ENCODE measurements at places on chromosomes 3 and 15.

GRCh38 chr3:43695863-43696262, 5.1 kb downstream of the ABHD5 start:
- DNase-seq: no peak

GRCh38 chr3:68535782-68536181, 396.6 kb downstream of the TAFA4 start:
- DNase-seq: no peak

DNA sequence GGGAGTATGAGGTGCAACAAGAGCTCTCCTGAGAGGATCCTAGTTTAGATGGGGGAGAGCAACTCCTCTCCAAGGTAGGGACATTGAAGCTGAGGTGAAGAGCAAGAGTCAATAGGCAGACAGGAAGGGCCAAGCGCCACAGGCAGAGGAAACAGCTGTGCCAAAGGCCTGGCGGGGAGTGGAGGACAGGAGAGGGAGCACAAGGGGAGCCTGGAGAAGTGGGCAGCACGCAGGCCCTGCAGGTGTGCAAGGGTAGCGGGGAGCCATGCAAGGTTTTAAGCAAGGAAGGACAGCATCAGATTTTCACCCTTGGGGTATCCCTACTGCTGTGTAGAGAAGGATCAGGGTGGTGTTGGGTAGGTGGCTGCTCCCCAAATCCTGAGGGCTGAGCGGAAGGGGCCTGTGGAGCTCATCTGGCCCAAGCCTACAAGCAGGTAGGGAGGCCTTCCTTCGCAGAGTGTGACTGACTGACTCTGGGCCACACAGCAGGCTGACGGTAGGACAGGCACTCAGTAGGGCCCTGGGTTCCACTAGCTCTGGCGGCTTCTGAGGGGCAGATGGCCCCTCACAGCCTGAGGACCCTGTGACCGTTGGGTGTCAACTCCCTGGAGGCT, 13.3 kb downstream of the CHST13 start:
- DNase-seq: no peak

- no peak for DNase-seq
These were observed 54.3 kb downstream of the GSK3B start for GRCh38 chr3:120039642-120040610.

GRCh38 chr3:136262559-136262958, 12.4 kb downstream of the PCCB start:
- DNase-seq: no peak

DNA sequence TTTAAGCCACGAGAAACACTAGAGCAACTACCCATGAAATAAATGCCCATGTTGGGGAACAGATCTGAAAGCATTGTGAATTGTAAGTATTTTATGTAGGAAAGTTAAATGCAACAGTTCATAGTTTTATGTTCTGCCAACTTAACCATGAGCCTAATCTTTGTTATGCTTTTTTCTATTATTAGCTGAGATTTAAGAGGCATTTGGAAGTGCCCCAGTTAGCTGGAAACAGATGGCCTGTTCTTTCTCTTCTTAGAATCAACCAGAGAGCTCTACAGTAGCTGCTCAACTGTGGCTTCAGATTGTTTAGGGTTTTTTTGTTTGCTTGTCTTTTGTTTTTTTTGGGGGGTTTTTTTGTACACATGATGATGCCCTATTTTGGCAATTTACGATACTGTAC, 284.4 kb downstream of the KCNH8 start:
- no peak for DNase-seq

DNA sequence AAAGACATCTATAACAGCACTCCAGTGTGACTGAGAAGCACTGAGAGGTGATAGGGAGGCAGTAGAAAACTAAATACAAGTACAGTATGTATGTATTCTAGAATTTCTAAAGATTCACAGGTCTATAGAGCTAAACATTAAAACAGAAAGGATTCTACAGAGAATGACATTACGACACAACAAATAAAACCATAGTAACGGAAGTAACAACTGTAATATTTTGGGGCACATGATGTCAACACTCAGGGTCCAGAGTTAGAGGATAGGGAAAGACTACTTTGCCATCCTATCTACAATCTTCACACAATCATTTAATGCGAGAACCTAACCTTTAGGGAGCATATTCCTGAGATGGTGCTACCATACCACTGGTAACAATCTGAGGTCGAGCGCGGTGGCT, 13.6 kb downstream of the UBXN7 start:
- no peak for DNase-seq

DNA sequence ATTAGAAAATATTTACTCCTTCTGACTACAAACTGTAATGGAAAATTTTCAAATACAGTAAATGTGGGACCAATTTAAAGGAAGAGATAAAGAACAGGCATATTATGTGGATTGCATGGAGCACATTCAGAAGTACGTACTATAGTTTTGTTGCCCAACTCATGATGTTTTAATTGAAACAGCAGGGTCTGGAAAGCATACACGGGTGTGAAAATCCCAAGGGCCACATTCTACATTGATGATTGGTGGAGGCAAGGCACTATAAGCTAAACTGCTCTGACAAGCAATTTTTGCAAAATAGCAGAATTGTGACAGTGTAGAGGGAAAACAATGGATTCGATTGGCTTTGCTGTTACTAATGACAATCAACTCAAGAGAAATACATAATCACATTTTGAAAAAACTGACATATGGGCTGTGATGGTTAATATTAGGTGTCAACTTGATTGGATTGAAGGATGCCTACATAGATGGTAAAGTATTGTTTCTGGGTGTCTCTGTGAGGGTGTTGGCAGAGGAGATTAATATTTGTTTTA, 458.6 kb downstream of the PYDC2 start:
- no peak for DNase-seq

DNA sequence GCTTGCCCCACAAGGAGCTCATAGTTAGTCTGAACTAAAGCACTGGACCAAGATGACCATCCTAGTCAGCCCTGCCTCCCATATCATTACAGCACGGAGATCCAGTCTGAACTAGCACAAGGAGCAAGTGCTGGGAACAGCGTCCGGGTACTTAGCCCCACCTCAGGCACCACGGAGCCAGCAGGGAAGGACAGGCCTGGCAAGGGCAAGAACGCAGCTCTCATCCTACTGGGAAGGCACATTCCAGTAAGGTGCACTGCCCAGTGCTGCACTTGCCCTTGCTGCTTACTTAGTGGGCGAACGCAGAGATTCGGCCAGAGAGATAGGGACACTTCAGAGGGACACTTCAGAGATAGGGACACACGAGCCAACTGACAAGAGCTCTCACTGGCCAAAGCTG, 27.6 kb downstream of the SEC61A1 start:
- no peak for DNase-seq

DNA sequence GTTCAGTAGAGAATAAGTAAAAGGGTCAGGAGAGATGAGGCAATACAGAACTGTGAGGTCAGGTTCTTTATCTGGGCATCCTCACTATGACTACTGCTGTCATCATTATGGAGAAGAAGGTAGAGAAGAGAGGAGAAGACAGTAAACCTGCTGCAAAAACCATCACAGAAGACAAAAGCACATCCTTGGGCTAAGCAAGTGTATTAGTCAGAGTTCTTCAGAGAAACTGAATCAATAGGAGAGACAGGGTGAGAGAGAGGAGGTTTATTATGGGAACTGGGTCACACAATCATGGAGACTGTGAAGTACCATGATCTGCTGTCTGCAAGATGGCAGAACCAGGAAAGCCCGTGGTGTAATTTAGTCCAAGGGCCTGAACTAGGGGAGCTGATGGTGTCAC, 9.5 kb upstream of the ABHD17C start:
- DNase-seq: no peak

- no peak for DNase-seq
These were observed 75.1 kb downstream of the FOXB1 start for GRCh38 chr15:60079210-60079609.

GRCh38 chr3:152031321-152031720, 157.9 kb downstream of the SUCNR1 start:
- DNase-seq: no peak

- no peak for DNase-seq
These were observed 762.2 kb upstream of the ALCAM start for GRCh38 chr3:104604326-104605010.

- no peak for DNase-seq
These were observed 375 bp upstream of the MYZAP start for GRCh38 chr15:57591237-57591821.

GRCh38 chr3:141382571-141382970, 14.3 kb downstream of the ZBTB38 start:
- DNase-seq: no peak

GRCh38 chr15:71143373-71144310, 28.4 kb downstream of the THSD4 start:
- no peak for DNase-seq

DNA sequence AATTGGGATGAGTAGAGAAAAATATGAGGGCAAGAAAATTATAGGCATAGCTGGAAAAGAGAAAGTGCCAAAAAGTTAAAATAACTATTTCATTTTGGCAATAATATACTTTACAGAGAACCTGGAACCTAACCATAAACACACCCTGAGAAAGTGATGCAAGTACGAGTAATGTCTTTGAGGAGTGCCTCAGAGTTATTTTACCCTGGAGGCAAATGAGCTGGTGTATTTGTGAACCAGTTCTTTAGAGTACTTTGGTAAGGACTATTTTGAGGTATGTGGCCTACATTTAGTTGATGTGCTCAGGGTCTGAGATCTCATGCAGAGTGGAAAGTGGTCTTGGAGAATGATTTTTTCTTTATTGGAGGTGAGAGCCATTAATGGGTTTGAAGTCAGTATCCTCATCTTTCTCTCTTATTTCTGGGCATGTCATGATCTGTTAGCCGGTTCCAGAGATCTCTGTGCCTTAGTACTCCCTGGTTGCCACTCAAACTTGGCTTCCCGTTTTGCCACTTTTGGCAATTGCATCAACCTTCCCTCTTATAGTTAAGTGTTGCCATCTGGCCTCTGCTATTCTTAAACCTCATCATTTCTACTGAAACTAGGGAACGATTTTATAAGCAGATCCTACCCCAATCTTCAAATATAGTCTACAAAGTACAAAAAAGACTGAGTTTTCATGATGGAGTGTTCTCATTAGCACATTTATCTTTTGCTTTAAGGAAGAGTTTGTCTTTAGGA, 145.7 kb downstream of the EPHA6 start:
- DNase-seq: no peak

- no peak for DNase-seq
These were observed 84.2 kb downstream of the NSUN3 start for GRCh38 chr3:94147012-94147411.

- DNase-seq: peak; percentile 84
These were observed 501.7 kb downstream of the SHQ1 start for GRCh38 chr3:72346526-72346926.

DNA sequence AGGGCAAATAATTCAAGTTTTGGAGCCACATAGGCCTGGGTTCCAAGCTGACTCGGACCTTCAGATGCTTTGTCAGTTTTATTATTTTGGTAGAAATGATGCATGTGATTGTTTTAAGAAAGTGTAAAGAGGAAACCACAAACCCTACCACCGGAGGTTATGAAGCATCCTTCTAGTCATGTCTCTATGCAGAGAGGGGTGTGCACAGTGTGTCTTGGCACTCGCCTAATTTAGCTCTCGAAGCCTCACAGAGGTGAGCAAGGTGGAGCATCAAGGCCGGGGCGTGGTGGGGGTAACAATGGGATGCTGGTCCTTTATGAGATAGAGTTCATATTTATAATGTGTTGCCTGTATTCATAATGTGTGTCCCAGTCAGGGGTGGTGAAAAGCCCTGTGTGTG, 63.7 kb upstream of the SMAD6 start:
- DNase-seq: no peak

DNA sequence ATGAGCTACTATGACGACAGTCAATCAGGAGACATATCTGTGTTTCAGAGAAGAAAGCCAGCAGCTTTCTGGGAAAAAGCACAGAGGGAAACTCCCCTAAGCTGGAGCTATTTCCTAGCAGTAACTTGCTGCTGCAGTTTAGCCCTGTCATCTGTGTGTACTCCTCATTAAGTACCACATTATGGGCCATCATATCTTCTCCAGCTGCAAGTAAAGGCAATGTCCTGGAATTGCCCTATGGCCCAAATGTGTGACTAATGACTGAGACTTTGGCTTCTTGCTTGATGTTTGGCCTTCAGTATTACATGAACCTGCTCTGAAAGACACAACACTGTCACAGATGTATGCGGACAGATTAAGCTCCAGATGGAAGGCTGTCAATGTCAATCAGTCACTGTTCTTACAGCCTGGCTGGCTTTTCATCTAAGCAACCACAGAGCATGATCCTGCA, 190.8 kb downstream of the FHIT start:
- no peak for DNase-seq

- no peak for DNase-seq
These were observed 304.9 kb upstream of the ADAMTS9 start for GRCh38 chr3:64992530-64993285.

- DNase-seq: peak; percentile 10
These were observed 482.7 kb upstream of the ADAMTS9 start for GRCh38 chr3:65170390-65171042.

DNA sequence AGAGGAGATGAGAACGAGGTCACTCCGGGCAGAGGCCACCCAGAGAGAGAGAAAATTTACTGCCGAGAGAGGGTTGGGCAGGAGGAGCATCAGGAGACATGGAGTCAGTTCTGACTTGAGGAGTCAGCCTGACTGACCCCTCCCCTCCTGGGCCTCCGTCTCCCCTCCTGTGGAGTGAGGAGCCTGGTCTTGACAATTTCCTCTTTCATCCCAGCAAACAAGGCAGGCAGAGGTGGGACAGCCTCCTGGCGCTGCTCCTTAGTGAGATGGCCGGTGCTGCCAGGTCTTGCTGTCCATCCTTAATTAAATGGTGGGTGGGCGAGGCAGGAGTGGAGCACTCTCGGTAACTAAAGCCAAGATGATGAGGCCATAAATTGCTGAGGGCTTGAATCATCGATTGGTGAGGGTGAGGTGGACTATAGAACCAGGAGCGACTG, 60.6 kb downstream of the CYP11A1 start:
- no peak for DNase-seq

DNA sequence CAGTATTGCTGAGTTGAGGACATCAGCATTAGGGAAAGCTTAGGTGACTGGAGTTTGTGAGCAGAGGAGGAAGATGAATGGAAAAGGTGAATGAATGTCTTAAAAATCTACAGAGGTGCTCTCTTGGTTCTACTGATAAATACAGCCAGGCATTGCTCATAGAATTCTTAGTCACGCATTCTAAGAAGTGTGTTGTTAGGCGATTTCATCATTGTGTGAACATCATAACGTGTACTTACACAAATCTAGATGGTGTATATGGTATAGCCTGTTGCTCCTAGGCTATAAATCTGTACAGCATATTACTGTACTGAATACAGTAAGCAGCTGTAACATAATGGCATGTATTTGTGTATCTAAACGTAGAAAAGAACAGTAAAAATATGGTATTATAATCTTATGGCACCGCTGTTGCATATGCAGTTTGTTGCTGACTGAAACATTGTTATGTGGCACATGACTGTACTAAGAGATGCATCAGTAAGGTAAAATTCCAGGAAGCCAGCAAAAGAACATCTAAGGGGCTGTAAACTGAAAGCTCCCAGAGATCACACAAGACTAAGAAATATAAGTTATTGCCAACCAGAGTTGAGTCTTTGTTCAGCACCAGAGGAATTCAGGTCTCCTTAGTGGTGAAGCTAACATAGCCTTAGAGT, 42.9 kb upstream of the ASB14 start:
- no peak for DNase-seq

Measured in smooth muscle cell of the brain vasculature (primary cell).